ENCODE measurements at places on chromosomes 12 and 14.

DNA sequence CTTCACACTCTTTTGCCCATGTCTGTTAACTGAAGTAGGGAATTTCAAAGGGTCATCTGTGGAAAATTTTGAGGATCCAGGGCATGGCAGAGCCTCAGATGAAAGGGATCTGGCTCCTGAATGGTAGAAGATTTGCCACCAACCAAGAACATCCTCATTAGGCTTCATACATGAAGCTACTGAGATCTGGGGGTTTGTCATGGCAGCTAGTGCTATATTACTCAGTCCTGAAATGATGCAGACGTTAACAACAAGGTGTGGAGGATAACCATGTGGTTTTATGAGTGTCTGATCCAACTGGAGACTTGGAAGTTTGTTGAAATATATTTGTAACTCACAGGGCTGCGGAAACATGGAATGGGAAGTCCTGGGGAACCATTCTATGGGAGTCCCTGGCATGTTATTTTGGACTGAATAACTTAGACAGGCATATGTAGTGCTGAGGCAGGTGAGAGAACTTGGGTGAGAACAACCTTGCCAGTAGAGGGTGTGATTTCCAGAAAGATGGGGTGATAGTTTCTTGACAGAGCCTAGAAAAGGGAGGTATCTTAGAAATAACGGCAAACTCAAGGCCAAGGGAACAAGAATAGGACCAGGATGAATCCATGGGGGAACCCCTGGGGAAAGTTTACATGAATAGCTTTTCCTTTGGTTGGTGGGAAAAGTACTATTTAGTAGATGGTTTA, 42.0 kb upstream of the C12orf75 start:
- no peak for DNase-seq

- no peak for DNase-seq
Observed at GRCh38 chr12:13197526-13198143, 1.1 kb downstream of the EMP1 start.

DNA sequence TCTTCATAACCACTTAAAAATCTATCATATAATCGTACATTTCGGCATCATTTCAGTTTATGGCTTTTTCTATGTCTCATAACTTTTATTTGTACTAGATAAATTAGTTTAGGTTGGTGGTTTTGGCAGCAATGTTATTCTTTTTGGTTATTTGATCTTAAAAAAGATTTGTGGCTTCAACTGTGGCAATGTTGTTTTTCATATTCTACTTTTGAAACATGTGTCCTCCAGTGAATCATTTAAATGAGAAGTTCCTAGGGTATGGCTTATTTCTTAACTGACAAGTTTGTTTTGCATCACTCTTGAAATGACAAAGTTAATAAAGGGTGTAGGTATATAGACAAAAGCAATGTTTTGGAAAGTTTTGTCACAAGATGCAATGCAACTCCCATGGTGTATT, 11.1 kb upstream of the KITLG start:
- peak; percentile 64 for DNase-seq

GRCh38 chr12:132071830-132072384, 72.2 kb downstream of the DDX51 start:
- DNase-seq: no peak

DNA sequence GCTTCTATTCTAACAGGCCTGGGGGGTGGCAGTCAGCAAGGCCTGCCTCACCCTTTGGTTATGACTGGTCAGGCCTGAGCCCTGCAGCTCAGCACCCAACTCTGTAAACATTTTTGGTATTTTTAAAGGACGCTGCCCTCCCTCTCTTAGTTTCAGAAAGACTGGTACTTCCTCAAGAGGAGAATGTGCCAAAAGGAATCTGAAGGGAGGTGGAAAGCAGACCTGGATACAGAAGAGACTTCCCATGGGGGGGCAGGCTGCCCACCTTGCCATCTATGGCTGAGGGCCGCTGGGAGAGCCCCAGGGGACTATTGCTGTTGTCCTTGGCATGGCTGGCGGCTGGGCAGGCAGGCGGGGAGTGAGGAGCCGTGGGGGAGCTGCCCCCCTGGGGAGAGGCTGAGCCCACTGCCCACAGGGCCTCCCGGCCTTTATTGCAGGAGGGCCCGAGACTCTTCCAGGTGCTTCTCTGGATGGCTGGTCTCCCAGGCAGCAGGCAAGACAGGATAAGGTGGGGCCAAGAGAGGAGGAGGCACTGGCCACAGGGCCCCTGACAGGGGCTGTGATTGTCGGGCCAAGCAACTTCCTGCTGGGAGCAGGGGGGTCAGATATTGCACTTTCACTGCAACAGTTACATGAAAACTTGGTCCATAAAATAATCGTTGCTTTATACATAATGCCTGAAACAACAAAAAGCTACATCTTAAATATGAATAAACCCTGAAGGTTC, 3.5 kb downstream of the ARL6IP4 start:
- DNase-seq: peak; percentile 27

DNA sequence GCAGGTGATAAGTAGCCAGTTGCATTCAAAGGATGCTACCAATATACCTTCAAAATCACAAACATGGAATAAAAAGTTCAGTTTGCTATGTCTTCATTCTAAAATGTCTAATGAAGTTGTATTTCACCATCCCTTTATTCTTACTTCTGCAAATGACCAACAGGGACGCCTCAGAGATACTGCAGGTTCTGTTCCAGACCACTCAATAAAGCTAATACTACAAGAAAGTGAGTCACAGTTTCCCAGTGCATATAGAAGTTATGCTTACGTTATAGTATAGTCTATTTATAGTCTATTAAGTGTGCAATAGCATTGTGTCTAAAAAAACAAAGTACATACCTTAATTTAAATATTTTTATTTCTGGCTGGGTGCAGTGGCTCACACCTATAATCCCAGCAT, 29.3 kb upstream of the EIF5 start:
- peak; percentile 19 for DNase-seq

DNA sequence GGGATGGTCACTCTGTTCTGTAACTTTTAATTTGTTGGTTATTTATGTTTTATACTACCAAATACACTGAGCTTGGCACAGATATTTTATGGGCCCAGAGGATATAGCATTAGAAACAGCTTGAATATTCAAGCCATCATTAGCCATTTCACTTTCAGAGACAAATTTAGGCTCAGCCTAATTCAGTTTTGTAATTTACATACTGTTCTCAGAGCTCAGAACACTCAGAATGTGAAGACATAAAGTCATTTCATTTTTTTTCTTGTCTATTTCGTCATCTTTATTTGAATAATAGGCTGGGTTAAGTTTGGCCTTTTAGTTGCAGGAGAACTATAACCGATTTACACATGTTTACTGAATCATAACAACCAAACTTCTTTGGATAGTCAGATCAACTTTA, 361.7 kb downstream of the SNAPC1 start:
- DNase-seq: no peak

DNA sequence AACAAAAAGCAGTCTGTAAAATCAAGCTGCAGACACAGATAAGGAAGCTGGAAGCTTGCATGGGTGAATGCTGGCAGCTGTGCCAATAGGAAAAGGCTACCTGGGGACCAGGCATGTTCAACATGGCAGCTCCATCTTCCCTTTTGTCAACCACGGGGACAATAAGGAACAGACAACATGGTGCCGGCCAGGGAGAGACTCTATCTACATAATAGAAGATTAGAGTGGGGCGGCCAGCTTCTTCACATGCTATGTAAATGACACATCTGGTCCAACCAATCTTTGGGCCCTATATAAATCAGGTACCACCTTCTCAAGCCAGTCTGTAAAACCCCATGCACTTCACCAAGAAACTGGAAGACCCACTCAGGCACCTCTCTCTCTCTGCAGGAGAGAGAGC, 157.6 kb downstream of the SUDS3 start:
- no peak for DNase-seq

DNA sequence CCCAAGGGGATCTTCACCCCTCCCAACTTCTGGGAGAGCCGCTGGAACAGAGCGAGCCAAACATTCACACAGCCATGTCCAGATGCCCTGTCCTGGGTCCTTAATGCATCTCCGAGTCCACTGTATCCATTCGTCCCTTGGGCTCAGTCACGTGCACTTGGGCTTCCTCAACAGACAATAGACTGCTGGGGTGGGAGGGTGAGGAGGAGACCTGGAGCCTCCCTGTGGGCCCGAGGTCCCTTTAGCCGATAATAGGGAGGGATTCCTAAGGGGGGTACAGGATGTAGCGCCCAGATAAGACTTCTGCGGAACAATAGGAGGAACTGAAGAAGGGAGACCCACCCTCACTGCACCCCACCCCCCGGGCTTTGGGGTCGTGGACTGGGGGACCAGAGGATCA, 6.7 kb downstream of the ARHGEF25 start:
- no peak for DNase-seq

Data from fibroblast of upper back skin (primary cell).